ENCODE measurements at places on chromosomes 11 and 22. TPM values are rescaled to one million over a fixed set of nuclear protein-coding genes. Genes with fewer than 3 reads are reported as not detected.
A peak's percentile ranks its signal among the peaks of the same experiment; 100 is the strongest.

The OR5A2 gene
- not detected for total RNA-seq

The ANGPTL5 gene
- 0.41 TPM for total RNA-seq

The LRRC75B gene
- total RNA-seq = 8.2 TPM

The PAK1 gene
- total RNA-seq = 56.7 TPM

The CLCF1 gene
- under 0.01 TPM for total RNA-seq

The KREMEN1 gene
- total RNA-seq = 6.9 TPM

The SELENOH gene
- 48.9 TPM for total RNA-seq

- peak; percentile 78 for DNase-seq
Observed at GRCh38 chr22:38202437-38203089, 769 bp downstream of the MAFF start.

DNA sequence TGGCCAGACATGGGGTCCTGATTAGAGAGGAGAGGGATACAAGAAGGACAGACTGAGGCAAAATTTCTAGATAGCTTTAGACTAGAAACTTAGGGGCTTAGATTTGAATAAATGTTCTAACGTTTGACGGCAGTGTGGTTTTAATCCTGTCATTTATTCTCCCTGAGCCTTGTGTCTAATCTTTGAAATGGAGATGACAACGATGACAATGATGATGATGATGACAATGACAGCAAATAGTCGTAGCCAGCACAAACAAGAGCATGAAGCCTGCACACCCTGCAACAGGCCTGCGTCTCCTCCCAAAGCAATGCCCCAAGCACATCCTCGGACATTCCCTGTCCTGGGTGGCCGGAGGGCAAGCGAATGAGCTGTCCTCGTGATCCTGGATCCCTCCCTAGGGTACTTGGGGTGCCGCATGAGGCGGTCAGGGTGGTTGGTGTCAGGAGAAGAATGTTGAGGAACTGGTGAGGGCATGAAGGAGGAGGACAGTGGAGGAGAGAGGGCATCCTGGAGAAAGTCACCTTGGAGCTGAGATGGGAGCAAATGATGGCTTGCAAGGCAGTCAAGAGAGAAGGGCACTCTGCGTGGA is 502.1 kb upstream of the B3GAT1 start:
- DNase-seq = no peak

DNA sequence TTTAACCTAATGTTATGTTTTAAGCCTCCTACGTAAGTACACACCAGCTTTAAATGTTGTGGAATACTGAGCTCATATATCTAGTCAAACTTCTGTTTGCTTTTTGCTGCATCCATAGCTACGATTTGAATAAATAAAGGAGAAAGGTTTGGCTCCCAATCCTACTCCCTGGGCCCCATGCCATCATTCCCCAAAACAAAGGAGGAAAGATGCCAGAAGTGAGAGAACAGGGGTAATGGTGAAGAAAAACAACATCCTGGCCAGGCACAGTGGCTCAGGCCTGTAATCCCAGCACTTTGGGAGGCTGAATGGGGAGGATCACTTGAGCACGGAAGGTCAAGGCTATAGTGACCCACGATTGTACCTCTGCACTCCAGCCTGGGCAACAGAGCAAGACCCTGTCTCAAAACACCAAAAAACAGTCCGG is 26.5 kb downstream of the SCGB1A1 start:
- DNase-seq = no peak

- DNase-seq = no peak
Observed at GRCh38 chr22:27106985-27107384, 449.6 kb downstream of the MIAT start.

GRCh38 chr11:80412604-80413003 is 971.8 kb upstream of the TENM4 start:
- DNase-seq = no peak

- no peak for DNase-seq
Observed at GRCh38 chr22:38292694-38293093, 19.9 kb upstream of the TMEM184B start.

- DNase-seq = no peak
Observed at GRCh38 chr22:24965822-24966626, 13.5 kb downstream of the KIAA1671 start.

GRCh38 chr11:123736769-123737168 is 4.7 kb downstream of the ZNF202 start:
- DNase-seq = no peak

- no peak for DNase-seq
Observed at GRCh38 chr11:72226701-72227100, 2.1 kb downstream of the INPPL1 start.

- DNase-seq = no peak
Observed at GRCh38 chr11:134390706-134391569, 21.1 kb downstream of the B3GAT1 start.

- DNase-seq = no peak
Observed at GRCh38 chr11:21511835-21512440, 680.9 kb upstream of the ANO5 start.
